Activated effector memory CD4-positive, alpha-beta T cell treated with anti-CD3 and anti-CD28 coated beads, Interleukin-2, amount 50 U/mL, for 16 hours (primary cell): ENCODE measurements at places on chromosomes 11 and 22.

DNA sequence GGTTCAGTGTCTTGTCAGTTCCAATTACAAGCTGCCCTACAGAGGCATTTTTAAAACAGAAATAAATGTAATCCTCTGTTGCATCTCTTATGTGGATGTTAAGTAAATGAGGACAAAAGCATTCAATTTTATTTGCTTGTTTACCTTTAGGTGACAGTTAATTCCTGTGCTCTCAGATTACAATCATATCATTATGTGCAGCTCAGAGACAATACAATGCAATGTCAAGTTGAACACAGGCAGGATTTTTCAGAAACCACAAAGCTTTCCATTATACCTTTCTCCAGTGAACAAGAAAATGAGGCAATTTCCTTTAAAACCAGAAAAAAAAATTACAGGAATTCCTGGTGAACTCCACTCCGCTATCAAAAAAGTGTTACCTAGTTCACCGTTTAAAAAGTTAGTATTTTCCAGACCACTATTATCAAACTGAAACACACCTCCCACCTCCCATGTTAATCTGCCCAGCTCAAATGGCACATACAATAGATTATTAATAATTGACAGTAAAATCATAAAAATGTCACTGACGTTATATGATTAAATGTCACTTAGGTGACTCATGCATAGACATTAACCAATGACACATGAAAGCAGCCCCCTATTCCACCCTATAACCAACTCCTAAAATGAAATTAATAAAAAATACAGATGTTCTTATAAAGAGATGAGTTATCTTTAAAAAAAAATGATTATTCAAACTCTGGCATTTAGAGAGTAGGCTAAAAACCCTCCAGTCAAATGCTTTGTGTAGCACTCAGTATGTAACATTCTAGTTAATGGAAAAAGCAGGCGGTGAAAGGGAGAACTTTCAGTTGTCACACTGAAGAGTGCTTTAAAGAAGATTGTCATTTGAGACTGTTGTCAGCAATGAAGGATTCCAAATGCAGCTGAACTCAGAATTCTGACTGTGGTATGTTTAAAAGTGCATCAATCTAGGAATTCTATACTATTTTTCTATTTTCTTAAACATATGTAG, 98.6 kb downstream of the MUC15 start:
- no peak for DNase-seq

DNA sequence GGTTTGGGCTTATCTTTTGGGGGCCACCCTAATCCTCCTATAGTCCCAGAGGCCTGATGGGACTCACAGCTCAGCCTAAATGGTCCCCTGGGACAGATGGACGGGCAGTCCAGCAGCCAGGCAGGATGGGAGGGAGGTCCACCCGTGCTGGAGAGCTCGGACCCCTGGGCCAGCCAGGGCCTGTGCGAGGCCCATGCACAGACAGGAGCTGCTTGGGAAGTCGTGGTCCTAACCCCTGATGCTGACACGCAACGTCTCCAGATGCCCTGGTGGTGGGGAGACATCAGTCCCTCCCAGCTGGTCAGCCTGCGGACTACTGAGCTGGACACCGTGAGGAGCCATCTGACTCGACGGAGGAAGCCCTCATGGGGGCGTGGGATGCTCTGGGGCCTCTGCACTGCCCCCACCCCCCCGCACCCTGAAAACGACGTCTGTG, 31.2 kb upstream of the MUC5AC start:
- DNase-seq = peak; percentile 60

DNA sequence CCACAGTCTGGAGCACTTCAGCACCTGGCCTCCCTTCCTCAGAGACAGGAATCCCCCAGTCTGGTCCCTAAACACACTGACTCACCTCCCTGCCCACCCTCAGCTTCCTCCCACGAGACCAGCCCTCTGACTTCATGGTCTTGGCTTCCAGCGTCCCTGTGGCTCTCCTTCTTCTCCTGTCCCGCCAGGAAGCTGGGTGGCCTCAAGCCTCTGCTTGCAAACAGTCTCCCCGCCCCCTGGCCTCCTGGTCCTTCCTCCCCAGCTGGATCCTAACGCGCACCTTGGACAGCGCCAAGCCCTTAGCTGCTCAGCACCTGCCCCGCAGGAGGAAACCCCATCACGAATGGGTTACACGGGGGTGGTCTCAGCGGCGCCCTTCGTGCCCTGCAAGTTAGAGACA, 4.5 kb downstream of the NCF4 start:
- DNase-seq = no peak

DNA sequence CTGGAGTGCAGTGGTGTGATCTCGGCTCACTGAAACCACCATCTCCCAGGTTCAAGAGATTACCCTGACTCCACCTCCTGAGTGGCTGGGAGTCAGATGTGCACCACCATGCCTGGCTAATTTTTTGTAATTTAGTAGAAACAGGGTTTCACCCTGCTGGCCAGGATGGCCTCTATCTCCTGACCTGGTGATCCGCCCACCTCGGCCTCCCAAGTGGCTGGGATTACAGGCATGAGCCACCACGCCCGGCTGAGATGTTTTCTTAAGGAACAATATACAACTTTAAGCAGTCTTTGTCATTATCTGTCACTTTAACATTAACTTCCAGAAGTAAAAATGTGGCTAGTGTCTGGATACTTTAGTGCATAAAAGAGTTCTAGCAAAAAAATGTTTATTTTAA, 272.6 kb upstream of the FAT3 start:
- no peak for DNase-seq

DNA sequence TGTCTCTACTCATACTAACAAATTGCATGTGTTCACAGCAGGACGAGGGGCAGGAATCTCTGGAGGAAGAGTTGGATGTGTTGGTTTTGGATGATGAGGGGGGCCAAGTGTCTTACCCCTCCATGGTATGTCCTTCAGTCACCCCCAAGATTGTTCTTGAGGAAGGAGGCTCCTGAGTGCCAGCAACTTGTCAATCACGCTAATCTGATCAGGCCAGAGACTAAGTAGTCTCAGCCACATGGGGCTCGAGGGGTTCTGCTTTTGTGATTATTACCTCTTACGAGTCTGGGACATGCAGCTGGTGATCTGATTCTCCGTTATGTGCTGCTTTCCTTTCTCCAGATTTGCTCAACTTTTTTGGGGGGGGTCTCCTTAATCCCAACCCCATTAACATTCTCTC, 54.3 kb downstream of the CTNND1 start:
- no peak for DNase-seq

DNA sequence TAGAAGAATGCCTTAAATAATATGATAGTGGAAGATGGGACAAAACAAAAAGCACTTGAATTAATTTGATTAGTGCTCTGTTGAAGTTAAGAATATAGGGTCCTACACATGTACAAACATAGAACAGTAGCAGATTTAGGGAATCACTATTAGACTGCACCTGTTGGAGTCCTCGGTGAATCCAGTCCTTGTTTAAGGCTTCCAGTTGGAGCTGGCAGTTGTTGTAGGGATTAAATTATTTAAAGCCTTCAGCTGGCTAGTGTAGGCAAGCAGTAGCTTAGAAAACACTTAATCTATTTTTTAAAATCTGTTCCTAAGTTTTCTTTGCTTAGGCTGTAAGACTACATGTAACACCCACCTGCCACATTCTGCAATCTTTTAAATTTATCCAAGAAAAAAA, 24.5 kb upstream of the CSTF3 start:
- DNase-seq = no peak

DNA sequence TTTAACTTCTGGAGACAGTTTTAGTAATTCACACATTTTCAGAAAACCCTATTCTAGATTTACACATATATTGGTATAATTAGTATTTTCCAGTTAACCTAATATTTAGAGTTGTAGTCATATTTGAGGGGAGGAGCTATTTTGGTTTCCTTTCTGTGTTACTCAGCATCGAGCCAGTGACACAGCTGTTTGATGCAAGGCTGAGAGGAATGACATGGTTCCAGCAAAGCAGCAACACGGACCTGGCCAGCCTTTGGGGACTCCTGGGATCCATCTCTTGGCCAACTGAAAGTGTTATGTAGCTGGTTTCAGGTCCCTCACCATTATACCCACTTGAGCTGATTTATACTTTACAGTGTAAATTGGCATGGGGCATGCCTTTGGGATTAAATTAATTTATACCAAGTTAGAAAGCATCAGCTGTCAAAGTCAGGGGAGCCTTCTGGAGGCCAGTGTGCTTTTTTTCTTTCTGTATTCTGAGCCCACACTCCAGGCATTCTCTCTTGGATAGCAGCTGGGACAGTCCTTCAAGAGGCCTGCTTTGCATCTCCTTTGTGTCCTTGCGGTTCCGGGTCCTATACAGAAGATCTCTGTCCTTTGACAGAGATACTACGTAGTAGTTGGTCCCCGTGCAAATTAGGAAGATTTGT, 91.3 kb upstream of the SLC25A18 start:
- no peak for DNase-seq

DNA sequence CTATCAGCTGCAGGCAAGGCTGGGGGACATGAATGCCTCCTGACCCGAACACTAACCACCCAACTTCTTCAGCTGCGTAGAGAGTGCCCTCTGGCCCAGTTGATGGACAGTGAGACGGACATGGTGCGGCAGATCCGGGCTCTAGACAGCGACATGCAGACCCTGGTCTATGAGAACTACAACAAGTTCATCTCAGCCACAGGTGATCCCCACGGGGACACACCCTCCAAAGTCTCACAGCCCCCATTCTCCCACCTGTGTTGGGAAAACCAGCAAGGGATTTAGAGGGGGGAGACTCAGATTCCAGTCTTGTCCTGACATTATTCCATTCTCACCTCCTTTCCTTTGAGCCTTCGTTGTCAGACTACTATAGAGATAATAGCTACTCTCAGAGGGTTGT, 912 bp downstream of the VPS51 start:
- DNase-seq = no peak

- no peak for DNase-seq
Measured at GRCh38 chr11:126720539-126721235, 279.9 kb downstream of the KIRREL3 start.

DNA sequence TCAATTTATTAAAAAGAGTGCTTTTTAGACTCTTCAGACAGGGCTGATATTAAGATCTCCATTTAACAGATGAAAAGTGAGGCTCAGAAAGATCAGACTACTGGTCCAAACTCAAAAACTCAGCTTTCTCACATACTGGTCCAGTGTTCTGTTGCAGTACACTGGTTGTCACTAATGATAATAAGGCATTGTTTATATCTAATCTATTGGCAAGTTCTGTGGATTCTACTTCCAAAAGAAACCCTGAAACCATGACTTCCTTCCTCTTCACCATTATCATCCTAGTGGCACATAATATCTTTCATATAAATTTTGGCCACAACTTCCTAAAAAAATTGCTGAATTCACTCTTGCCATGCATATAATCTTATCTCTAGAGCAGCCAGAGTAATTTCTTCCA, 36.9 kb downstream of the F2 start:
- DNase-seq = no peak

- no peak for DNase-seq
Measured at GRCh38 chr22:46969961-46970360, 207.5 kb downstream of the TBC1D22A start.
